NCI-H2029 (cell line): ENCODE measurements at places on chromosomes 16 and 17.

GRCh38 chr17:57425903-57426880 is 169.9 kb downstream of the MSI2 start:
- no peak for DNase-seq

DNA sequence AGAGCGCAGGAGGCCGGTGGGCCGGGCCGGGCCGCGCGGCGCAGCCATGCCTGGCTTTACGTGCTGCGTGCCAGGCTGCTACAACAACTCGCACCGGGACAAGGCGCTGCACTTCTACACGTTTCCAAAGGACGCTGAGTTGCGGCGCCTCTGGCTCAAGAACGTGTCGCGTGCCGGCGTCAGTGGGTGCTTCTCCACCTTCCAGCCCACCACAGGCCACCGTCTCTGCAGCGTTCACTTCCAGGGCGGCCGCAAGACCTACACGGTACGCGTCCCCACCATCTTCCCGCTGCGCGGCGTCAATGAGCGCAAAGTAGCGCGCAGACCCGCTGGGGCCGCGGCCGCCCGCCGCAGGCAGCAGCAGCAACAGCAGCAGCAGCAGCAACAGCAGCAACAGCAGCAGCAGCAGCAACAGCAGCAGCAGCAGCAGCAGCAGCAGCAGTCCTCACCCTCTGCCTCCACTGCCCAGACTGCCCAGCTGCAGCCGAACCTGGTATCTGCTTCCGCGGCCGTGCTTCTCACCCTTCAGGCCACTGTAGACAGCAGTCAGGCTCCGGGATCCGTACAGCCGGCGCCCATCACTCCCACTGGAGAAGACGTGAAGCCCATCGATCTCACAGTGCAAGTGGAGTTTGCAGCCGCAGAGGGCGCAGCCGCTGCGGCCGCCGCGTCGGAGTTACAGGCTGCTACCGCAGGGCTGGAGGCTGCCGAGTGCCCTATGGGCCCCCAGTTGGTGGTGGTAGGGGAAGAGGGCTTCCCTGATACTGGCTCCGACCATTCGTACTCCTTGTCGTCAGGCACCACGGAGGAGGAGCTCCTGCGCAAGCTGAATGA is 606 bp downstream of the THAP11 start:
- no peak for DNase-seq

DNA sequence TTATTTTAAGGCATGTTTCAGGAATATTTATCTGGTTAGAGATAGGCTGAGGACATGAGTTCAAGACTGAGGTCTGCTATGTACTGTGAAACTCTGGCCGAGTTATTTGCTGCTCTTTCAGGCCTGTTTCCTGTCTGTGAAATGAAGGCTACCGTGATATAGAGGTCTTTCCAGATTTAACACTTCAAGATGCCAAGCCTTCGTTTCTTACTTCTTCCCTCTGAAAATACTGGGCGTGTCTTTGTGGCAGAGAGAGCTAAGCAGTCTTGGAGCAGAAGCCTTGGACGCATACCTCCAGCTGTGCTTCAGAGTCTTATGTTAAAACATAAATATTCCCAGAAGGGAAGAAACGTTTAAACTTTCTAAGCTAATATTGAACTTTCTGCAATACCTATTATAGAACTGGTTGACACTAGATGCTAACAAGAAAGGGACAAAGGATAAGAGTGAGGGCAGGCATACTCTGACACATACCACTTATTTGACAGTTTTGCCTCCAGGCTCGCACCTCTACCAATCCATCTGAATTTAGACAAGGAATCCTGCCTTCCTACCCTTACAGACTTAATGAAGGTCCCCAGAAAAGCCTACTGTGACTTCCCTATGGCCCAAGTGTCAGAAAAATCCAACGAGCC is 17.5 kb downstream of the WIPI1 start:
- no peak for DNase-seq

GRCh38 chr16:87628246-87628923 is 26.1 kb downstream of the JPH3 start:
- DNase-seq, result no peak

GRCh38 chr16:89686520-89687091 is at the start of gene CDK10:
Gene CDK10 (plus strand): TSS chr16:89686689. CDS start chr16:89686711, 22 bp downstream.
- peak; percentile 62 for DNase-seq
